ENCODE measurements at places on chromosomes 7 and 10. TPM values are rescaled to one million over a fixed set of nuclear protein-coding genes. Genes with fewer than 3 reads are reported as not detected.

Gene MKX
- 11.6 TPM for total RNA-seq

Gene SCRN1
- total RNA-seq = 124 TPM

Gene HOXA10
- total RNA-seq = 12.6 TPM

Gene NPSR1
- total RNA-seq = not detected

Gene WNT8B
- not detected for total RNA-seq

Gene MMRN2
- total RNA-seq = 14.9 TPM

Gene VWA2
- not detected for total RNA-seq

Gene POMZP3
- 1.8 TPM for total RNA-seq

Gene LIPN
- total RNA-seq = not detected

Gene FOXP2
- 6.6 TPM for total RNA-seq
